T-helper 17 cell (primary cell): ENCODE measurements at places on chromosomes 3 and 15. TPM values are rescaled to one million over a fixed set of nuclear protein-coding genes. Genes with fewer than 3 reads are reported as not detected.

GRCh38 chr3:25424614-25425013, 3.4 kb upstream of the RARB start:
- H3K27me3 ChIP-seq, result peaks cover 52% of the 10 kb centered on the region
- peaks cover 4% of the 10 kb centered on the region for H3K4me1 ChIP-seq
- no peaks in the 10 kb centered on the region for H3K36me3 ChIP-seq
- no peak overlapping the region for H3K27ac ChIP-seq

The CSPG4 gene
- total RNA-seq, result not detected

DNA sequence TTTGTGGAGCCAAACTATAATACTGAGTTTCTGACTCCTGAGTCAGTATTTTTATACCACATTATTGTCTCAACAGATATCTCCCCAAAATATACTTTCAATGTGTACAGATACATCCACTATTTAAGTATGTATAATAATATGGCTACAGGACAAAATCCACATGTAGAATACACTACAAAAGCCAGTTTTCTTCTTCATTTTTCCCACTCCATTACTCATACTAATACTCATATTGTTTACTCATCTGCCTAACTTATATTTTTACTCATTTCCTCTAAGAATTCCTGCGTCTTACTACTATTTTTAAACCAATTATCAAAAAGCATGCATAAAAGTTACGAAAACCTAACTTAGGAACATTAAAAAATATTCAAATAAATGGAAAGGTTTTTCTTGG, 440.8 kb downstream of the ZNF385D start:
- H3K4me1 ChIP-seq, result no peaks in the 10 kb centered on the region
- no peak overlapping the region for H3K4me3 ChIP-seq
- H3K27ac ChIP-seq, result no peak overlapping the region
- H3K27me3 ChIP-seq, result no peaks in the 10 kb centered on the region
- H3K36me3 ChIP-seq, result no peaks in the 10 kb centered on the region
- DNase-seq, result no peak

GRCh38 chr15:81633889-81634288, 259.9 kb upstream of the TMC3 start:
- no peak overlapping the region for H3K4me3 ChIP-seq
- H3K27ac ChIP-seq, result no peak overlapping the region
- H3K4me1 ChIP-seq, result no peaks in the 10 kb centered on the region
- H3K36me3 ChIP-seq, result no peaks in the 10 kb centered on the region
- DNase-seq, result no peak

DNA sequence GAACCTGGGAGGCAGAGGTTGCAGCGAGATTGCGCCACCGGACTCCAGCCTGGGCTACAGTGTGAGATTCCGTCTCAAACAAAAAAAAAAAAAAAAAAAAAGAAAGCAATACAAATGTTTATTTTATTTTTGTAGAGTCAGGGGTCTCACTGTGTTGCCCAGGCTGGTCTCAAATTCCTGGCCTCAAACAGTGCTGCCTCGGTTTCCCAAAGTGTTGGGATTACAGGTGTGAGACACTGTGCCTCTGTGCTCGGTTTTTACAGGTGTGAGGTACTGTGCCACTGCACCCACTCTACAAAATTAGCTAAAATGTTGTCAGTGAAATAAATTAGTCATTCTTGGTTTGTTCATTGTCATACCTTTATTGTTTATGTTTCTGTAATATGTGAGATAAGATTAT, 5.5 kb downstream of the PIAS1 start:
- no peaks in the 10 kb centered on the region for H3K27me3 ChIP-seq
- H3K4me1 ChIP-seq, result peaks cover 48% of the 10 kb centered on the region
- no peaks in the 10 kb centered on the region for H3K36me3 ChIP-seq

- no peaks in the 10 kb centered on the region for H3K27me3 ChIP-seq
- peaks cover 11% of the 10 kb centered on the region for H3K4me1 ChIP-seq
- no peaks in the 10 kb centered on the region for H3K36me3 ChIP-seq
- no peak for DNase-seq
- no peak overlapping the region for H3K4me3 ChIP-seq
Observed at GRCh38 chr3:129052675-129053074, 7.9 kb upstream of the GP9 start.

- H3K27ac ChIP-seq, result no peak overlapping the region
- peaks cover 2% of the 10 kb centered on the region for H3K4me1 ChIP-seq
- H3K27me3 ChIP-seq, result peaks cover 61% of the 10 kb centered on the region
- peaks cover 6% of the 10 kb centered on the region for H3K36me3 ChIP-seq
- no peak overlapping the region for H3K4me3 ChIP-seq
- no peak for DNase-seq
Observed at GRCh38 chr15:71410347-71410746, 295.1 kb downstream of the THSD4 start.

DNA sequence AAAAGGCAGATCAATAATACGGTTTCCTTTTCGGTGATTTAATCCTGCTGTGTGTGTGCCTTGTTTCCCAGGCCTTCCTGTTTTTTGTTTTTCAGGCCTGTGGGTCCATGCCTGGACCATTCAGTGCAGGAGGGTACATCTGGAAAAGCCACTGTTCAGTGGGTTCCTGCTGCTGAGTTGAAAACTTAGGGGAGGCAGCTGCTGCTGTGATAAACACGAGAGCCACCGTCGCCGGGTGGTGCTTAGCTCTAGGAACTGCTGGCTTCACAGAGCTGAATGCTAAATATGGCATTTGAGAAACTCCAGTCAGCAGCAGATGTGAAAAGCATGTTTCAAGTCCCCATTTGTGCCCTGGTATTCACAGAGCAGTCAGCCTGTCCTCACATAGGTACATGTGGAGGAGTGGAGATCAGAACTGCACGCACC, 44.0 kb downstream of the SYNM start:
- peaks cover 14% of the 10 kb centered on the region for H3K27me3 ChIP-seq
- no peaks in the 10 kb centered on the region for H3K4me1 ChIP-seq
- no peak for DNase-seq
- no peak overlapping the region for H3K27ac ChIP-seq
- H3K36me3 ChIP-seq, result no peaks in the 10 kb centered on the region

DNA sequence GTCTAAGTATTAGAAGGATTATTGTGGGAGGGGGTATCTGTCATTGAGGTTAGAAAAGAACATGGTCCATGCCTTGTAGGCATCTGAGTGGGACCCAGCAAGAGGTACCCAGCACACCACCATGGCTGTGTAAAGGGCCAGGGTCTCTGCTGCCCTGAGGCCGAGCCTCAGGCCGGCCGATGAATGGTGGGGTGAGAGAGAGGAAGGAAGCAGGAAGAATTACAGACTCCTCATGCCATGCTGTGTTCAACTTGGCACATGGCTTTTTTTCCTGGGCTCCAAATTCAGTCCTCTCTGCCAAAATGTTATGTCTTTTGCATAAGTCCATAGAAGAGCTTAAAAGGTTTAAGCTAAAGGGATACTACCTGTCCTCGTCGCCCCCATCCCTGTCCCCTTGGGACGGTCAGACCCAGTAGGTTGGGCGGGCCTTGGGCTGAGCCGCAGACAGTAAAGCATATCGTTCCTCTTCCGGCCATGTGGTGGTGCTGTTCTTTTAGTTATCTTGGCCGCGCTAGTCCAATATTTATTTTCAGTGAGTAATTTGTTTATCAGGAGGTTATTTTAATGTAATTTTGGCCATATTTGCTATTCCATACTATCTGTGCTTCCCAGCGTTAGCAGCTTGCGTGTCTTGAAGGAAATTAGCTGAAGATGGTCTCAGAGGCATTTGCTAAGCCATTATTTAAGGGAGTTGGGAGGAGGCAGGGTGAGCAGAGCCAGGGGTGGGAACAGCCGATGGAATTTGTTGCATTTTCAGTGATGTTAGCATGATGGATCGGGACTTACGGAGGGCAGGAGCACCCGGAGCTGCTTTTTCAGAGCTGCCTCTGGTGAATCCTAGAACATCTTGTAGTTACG, 152.4 kb downstream of the AGBL1 start:
- peaks cover 84% of the 10 kb centered on the region for H3K27me3 ChIP-seq
- H3K27ac ChIP-seq, result no peak overlapping the region
- peaks cover 16% of the 10 kb centered on the region for H3K4me1 ChIP-seq
- no peak overlapping the region for H3K4me3 ChIP-seq

- peaks cover 18% of the 10 kb centered on the region for H3K27me3 ChIP-seq
- DNase-seq, result peak; percentile 43
- peaks cover 2% of the 10 kb centered on the region for H3K36me3 ChIP-seq
- peaks cover 2% of the 10 kb centered on the region for H3K4me1 ChIP-seq
- H3K4me3 ChIP-seq, result peak overlapping the region; percentile 12
- no peak overlapping the region for H3K27ac ChIP-seq
Observed at GRCh38 chr3:12706504-12707253, 42.8 kb upstream of the RAF1 start.

DNA sequence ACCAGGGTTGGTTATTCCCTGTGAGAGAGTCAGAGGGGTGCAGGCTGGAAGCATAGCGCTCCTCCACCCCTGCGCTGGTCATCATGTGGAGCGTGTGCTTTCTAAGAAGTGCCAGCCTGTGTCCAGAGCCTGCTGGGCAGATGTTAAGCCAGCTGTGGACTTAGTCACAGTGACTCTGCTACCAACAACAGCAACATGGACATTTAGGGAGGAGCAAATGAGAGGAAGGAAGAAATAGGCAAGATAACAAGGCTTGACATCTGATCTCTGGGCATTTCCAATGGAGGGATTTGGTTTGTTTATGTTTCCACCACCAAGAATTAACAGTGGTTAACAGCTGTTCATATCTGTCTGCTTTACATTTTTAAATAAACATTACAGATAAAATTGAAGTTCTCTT, 36.4 kb upstream of the MYZAP start:
- H3K27ac ChIP-seq, result no peak overlapping the region
- no peak overlapping the region for H3K4me3 ChIP-seq
- peaks cover 66% of the 10 kb centered on the region for H3K27me3 ChIP-seq
- H3K36me3 ChIP-seq, result no peaks in the 10 kb centered on the region
- no peak for DNase-seq

DNA sequence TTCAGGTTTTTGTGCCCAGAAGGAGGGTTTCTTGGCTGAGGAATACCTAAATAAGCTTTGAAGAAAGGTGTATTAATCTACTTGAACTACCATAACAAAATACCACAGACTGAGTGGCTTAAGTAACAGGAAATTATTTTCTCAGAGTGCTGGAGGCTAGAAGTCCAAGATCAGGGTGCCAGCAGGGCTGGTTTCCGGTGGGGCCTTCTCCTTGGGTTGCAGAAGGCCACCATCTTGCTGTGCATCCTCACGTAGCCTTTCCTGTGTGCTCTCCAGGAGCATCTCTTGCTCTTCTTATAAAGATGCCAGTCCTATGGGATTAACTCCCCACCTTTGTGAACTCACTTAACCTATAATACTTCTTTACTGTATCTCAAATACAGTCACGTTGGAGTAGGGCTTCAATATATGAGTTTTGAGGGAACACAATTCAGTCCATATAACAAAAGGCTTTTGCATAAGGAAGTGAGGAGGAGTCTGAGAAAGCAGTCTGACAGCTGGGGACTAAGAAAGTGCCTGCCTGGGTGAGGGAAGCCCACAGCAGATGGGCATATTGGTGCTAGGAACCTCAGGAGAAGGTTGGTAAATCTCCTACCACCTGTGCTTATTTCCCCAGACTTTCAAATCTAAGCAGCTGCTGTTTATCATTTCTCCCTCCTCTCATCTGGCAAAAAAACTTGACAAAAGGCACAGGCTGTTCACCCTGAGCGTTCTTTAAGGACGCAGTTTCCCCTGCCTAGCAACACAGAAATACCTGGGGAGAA, 89.6 kb upstream of the CBLB start:
- no peak for DNase-seq
- peaks cover 4% of the 10 kb centered on the region for H3K4me1 ChIP-seq
- H3K27me3 ChIP-seq, result no peaks in the 10 kb centered on the region
- H3K4me3 ChIP-seq, result no peak overlapping the region

The GALNT15 gene
- total RNA-seq, result 0.42 TPM

DNA sequence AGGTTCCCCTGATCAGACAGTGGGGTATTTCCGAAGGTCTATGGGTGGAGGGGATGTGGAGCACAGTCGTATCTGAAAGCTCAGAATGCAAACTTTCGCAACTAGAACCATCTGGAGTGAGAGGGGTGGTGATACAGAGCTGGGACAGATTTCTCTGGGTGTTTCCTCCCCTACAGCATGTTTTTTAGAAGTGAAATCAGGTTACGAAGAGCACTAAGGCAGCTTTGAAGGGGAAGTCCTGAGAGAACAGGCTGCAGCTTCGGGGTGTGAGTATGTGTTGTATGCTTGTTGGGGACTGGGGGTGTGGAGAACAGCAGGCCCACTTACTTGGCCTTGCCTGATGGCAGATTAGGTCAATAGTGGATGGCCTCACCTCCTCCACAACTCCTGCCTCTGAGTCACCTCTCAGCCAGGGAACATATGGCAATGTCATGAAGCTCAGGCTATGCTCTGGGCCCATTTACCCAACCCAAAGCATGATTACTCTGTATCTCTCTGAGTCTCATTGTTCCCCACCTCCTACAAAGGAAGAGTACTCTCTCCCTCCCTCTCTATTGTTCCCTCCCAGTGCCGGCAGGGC, 107.2 kb upstream of the RASGRP1 start:
- peak overlapping the region; percentile 100 for H3K27ac ChIP-seq
- H3K4me1 ChIP-seq, result peaks cover 52% of the 10 kb centered on the region
- H3K4me3 ChIP-seq, result peak overlapping the region; percentile 81
- H3K36me3 ChIP-seq, result no peaks in the 10 kb centered on the region

- H3K36me3 ChIP-seq, result no peaks in the 10 kb centered on the region
- H3K4me1 ChIP-seq, result no peaks in the 10 kb centered on the region
- no peak overlapping the region for H3K27ac ChIP-seq
- DNase-seq, result no peak
Observed at GRCh38 chr3:156495816-156496215, 59.1 kb downstream of the SSR3 start.

GRCh38 chr3:2198776-2199279, 100.2 kb downstream of the CNTN4 start:
- H3K36me3 ChIP-seq, result no peaks in the 10 kb centered on the region
- no peaks in the 10 kb centered on the region for H3K27me3 ChIP-seq
- no peak overlapping the region for H3K27ac ChIP-seq
- H3K4me3 ChIP-seq, result no peak overlapping the region
- DNase-seq, result no peak
- H3K4me1 ChIP-seq, result no peaks in the 10 kb centered on the region

- no peaks in the 10 kb centered on the region for H3K27me3 ChIP-seq
- H3K36me3 ChIP-seq, result peaks cover 2% of the 10 kb centered on the region
- H3K27ac ChIP-seq, result no peak overlapping the region
- no peak overlapping the region for H3K4me3 ChIP-seq
- DNase-seq, result no peak
Observed at GRCh38 chr15:77235566-77235965, 164.7 kb upstream of the TSPAN3 start.

The MST1R gene
- total RNA-seq, result 0.63 TPM

DNA sequence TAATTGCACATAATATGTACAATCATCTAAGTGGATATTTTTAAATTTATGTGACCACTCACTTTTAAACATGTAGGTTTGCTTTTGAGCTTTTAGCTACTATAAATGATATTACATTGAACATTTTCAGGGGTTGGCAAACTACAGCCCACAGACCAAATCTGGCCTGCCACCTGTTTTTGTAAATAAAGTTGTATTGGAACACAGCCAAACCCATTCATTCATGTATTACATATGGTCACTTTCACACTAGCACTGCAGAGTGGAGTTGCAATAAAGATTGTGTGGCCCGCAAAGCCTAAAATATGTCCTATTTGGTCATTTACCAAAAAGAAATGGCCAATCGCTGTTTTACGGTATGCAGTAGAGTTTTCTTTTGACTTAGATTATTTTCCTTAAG, 21.2 kb downstream of the CMTM7 start:
- H3K4me3 ChIP-seq, result no peak overlapping the region
- no peaks in the 10 kb centered on the region for H3K27me3 ChIP-seq
- peaks cover 38% of the 10 kb centered on the region for H3K4me1 ChIP-seq

- no peak for DNase-seq
- H3K27me3 ChIP-seq, result peaks cover 36% of the 10 kb centered on the region
- no peak overlapping the region for H3K4me3 ChIP-seq
- H3K27ac ChIP-seq, result no peak overlapping the region
- H3K36me3 ChIP-seq, result peaks cover 2% of the 10 kb centered on the region
- peaks cover 2% of the 10 kb centered on the region for H3K4me1 ChIP-seq
Observed at GRCh38 chr3:72232777-72233176, 447.8 kb upstream of the PROK2 start.

- peaks cover 15% of the 10 kb centered on the region for H3K4me1 ChIP-seq
- peaks cover 9% of the 10 kb centered on the region for H3K36me3 ChIP-seq
- no peak overlapping the region for H3K27ac ChIP-seq
- DNase-seq, result no peak
- no peak overlapping the region for H3K4me3 ChIP-seq
Observed at GRCh38 chr15:66840615-66841390, 138.8 kb downstream of the SMAD6 start.
